ENCODE measurements at places on chromosomes 2 and 18.
A peak's percentile ranks its signal among the peaks of the same experiment; 100 is the strongest.

DNA sequence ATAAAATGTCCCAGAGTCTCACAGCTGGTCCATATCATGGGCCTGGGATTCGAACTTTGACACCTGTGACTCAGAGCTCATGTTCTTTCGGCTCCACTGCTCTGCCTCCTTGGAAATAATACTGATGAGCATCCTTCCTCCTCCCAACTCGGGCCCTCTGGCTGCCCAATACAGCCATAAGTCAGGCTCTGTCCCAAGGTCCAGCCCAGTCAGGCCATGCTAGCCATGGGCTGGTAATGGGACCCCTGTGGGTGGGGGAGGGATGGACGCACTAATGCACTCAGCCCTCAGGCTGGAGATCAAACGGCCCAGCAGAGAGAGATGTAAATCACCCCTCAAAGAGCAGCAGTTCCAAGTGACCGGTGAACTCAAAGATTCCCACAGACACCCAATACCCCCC, 61.1 kb downstream of the DDX1 start:
- DNase-seq, result no peak

DNA sequence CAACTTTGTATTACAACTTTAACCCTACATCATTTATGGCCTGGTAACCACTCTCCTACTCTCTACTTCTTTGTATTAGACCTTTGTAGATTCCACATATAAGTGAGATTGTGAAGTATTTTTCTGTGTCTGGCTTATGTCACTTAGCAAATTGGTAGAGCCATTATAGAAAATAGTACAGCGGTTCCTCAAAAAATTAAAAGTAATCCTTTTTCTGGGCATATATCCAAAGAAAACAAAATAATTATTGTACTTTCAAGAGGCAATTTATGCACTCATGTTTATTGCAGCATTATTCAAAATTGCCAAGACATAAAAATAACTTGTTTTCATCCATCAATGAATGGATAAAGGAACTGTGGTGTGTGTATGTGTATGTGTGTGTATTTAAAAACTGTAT, 537.5 kb upstream of the FSIP2 start:
- DNase-seq, result no peak

GRCh38 chr2:178251151-178251955, 57.0 kb downstream of the OSBPL6 start:
- DNase-seq, result peak; percentile 69

DNA sequence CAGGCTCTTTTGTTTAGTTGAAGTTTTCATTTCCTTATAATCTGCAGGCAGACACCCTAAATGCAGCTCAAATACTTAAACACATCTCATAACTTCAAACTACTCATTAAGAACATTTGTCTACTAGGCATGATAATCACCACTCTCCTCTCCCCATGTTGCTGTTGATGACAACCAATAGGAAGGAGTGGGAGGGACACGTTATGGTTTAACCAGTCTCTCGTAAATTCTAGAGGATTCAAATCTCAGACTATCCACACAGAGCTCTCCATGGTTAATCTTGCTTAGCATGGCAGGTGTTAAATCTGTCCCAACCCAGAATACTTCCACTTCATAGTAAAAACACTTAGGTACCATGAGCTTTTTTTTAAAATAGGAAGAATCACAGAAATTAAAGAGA, 127.4 kb upstream of the AQP4 start:
- no peak for DNase-seq

- DNase-seq, result no peak
Measured at GRCh38 chr2:160267022-160267421, 67.0 kb upstream of the ITGB6 start.

DNA sequence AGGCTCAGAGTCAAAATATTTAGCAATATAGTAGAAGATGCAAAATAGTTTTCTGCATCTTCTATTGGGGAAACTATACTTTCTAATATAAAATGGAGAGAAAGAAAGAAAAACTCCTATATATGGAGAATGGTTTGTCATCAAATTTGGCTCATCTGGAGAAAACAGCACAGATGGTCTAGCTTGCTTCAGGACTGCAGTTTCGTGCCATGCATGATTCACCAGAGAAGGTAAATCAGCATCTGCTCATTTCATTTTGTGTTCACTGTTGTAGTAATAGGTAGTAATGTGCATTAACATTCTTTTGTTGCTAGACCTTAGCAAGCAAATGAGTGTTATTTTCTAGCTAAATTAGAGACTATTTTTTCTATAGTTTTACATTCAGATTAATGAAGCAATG, 179.0 kb downstream of the ASXL3 start:
- DNase-seq, result no peak

DNA sequence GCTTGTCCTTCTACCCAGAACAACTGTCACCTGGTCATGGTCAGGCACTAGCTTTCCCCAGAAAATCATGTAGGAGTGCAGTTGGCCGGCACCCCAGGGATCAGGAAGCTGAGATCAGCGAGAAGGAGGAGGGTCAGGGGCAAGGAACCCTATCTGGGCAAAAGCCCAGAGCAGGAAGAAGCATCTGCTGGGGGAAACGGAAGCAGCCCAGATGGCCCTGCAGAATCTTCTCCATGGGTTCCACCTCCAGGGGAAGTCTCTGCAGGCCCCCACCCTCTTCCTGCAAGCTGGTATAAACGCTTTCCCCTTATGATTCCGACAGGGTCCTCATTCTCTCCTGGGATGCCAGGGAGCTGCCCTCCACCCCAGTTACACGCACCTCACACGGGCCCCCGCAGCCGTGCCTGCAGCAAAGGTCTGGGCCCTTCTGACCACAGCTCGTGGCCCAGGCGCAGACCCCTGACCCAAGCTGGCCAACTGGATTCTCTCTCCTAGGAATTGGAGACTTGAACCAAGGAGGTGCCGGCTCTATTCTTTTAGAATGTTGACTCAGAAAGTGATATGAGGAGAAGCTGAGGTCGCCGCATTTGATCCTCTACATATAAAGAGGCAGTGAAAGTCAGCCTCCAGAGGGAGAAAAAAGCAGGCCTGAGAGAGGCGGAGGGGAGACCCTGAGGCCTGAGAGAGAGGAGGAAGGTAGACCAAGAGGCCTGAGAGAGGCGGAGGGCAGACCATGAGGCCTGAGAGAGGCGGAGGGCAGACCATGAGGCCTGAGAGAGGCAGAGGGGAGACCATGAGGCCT, 71.0 kb downstream of the STPG4 start:
- no peak for DNase-seq

DNA sequence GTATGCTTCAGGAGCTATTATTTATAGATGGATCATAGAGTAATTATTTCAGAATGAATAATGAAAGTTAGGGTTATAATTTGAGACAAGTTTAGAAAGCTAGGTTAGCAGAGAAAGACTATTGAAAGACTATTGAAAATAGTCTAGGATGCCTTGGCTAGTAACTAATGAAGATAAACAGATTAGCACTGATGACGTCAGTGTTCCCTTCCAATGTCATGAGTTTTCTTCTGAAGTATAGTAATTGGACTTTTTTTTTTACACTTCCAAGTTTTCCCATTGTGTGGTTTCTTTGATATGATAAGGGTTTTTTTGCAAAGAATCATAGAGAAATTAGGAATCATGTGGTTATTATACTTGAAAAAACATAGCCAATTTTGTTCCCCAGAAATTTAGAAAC, 1041.5 kb upstream of the CRIM1 start:
- no peak for DNase-seq

DNA sequence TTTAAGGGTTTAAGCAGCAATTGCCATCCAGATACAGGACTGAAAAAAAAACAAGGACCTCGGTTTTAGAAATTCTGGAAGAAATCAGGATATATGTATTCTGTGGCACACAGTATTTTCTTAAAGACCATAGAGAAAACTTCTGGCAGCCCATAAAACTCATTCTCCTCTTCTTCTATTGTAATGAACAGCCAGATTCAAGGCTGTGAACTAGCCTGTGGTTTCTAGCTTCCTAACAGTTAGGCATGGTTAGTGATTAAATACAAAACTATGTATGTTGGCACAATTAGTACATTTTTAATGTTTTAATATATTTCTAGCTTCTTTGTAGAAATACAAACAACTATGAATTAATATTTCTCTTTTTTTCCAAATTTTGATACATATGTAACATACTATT, 555.7 kb downstream of the DSC3 start:
- no peak for DNase-seq

- DNase-seq, result no peak
Measured at GRCh38 chr18:75199327-75199726, 9.6 kb downstream of the PTGR3 start.

GRCh38 chr2:873027-873426, 77.6 kb upstream of the SNTG2 start:
- DNase-seq, result no peak

- no peak for DNase-seq
Measured at GRCh38 chr2:171513719-171514160, 8.5 kb upstream of the CYBRD1 start.

- peak; percentile 61 for DNase-seq
Measured at GRCh38 chr2:6177811-6178210, 485.6 kb downstream of the SOX11 start.

GRCh38 chr18:13161276-13161899, 57.2 kb upstream of the LDLRAD4 start:
- no peak for DNase-seq

- no peak for DNase-seq
Measured at GRCh38 chr2:134397146-134397896, 143.4 kb downstream of the MGAT5 start.

DNA sequence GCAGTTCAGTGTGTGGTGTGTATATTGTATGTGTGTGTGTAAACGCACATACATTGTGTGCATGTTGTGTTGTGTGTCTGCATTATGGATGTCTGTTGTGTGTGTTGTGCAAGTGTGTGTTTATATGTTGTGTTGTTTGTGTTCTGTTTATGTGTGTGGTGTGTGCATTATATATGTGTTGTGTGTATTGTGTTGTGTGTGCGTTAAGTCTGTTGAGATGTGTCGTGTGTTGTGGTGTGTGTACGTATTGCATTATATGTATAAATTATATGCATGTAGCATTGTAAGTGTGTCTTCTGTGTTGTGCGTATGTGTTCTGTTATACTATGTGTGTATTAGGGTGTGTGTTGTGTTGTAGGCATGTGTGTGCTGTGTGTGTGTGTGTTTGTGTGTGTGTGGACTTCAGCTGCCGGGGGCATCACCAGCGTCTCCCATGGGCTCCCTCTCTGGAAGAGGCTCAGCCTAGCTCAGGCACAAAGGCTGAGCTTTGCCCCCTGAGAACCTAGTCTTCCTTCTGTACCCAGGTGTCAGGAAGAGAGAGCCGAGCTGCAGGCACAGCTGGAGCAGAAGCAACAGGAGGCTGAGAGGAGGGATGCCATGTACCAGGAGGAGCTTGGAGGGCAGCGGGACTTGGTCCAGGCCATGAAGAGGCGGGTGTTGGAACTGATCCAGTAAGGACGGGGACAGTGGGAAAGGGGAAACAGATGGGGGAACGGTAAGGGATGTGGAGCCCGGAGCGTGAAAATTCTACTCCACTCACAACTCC, 13.7 kb downstream of the RUFY4 start:
- DNase-seq, result no peak

- no peak for DNase-seq
Measured at GRCh38 chr2:11554399-11554716, 20.5 kb downstream of the GREB1 start.

DNA sequence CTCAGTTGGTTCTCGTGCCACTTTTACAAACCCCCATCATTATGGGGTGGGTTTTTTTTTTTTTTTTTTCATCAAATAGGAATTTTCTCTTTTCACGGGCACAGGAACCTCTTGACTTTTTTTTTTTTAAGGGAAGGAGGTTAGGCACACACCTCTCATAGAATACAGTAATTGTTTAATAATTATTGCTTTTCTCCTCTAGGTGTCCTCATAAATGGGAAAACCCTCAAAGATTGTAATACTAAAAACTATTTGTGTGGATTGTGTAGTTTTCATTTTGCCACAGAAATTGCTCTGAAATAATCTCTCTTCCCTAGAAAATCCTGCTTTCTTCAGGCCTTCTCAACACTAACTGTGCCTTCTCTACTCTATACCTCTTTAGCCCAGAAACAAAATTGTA, 147.3 kb downstream of the GREB1L start:
- no peak for DNase-seq

DNA sequence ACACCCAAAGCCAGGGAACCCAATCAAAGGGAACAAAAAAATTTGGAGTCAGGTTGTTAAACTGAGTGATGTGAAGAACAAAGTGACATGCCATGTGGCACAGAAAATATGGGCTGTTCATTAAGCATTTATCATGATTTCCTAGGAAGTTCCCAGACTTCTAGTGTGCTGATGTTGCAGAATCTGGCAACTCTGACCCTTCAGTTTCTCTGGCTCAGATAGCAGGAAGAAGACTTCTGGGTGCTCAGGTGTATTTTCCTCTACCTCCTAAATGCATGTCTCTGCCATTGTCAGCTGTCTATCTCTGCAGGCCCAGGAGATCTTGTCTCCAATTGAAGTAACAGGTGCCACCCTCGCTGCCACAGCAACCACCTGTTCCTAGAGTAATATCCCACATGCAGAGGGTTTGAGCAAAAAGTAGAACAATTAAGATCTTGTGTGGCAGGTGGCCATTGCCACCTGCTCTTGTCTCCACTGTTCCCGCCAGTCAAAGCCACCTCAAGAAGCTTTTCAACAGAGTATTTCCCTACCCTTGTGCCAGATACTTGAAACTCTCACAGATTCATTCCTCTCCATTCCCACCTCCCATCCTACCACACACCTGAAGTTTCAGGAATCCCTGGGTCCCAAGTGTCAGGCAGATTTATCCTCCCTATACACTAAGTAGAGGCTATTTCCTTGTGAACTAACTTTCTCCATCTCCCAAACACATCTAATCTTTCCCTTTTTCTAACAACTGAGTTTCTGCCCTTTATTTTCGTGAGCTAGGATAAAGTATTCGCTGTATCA, 533.7 kb upstream of the CHAC2 start:
- no peak for DNase-seq

GRCh38 chr2:83595121-83595690, 863.9 kb downstream of the SUCLG1 start:
- peak; percentile 22 for DNase-seq

GRCh38 chr18:13233787-13234783, 15.5 kb downstream of the LDLRAD4 start:
- DNase-seq, result no peak

DNA sequence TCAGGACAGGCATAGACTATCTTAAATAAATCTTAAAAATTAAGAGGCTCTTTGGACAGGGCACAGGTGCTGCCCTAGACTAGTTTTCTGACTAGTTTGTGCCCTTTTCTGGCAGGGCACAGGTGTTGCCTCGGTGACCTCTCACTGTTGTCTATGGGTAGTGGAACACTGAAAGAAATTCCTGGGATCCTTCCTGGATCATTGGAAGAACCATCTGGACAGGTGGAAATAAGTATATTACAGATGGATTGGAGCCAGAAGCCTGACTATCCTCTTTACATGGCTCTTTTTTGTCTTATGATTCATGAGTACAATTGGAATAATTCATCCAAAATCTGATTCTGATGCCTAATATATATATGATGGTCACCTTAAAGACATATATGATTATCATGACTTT, 286.6 kb downstream of the RIT2 start:
- DNase-seq, result no peak

- peak; percentile 80 for DNase-seq
Measured at GRCh38 chr2:20578895-20579825, 71.7 kb downstream of the HS1BP3 start.
